Lower leg skin (tissue), 4 donors: ENCODE measurements at places on chromosomes 1 and 21.

DNA sequence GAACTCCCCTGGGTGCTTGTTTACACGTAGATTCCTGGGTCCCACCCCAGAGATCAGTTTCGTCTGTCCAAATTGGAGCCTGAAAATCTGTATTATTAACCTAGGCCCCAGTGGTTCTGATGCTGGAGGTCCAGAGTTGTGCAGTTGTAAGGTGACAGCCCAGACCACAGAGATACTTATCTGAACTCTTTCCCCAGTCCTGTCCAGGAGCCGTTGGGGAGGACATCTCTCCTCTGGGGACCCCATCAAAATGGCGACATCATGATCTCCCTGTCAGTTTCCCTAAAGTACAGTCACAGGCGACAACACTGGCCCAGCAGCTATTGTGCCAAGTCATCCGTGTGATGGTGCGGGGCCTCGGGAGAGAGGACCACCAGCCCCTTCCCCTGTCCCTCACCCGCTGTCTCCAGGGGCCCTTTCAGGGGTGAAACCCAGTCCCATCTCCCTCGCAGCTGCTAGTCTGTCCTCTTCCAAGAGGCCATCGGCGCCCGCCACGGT, 749 bp upstream of the EFHD2 start:
- DNase-seq = no peak

GRCh38 chr1:214244841-214245240, 36.1 kb upstream of the SMYD2 start:
- no peak for DNase-seq

- no peak for DNase-seq
Observed at GRCh38 chr1:85898861-85899260, 190.6 kb upstream of the ZNHIT6 start.

- DNase-seq = no peak
Observed at GRCh38 chr1:87151500-87152421, 176.9 kb upstream of the LMO4 start.

GRCh38 chr1:116097626-116098025, 13.6 kb upstream of the MAB21L3 start:
- DNase-seq = no peak

DNA sequence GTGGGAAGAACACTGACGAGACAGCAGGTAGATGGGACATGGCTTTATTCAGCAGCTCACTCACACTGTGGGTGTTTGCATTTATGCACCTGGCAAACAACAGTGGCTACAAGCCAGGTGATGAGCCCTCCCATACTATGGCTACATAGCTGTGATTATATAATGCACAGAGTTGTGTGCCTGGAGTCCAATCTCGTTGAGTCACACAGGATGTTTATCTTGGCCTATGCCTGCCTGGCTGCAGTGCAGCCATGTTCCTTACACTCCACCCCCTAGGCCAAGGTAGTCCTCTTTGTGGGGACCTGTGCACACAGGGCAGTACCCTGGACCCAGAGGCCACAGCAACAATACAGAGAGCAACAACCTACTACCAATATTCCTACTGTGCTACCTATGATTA, 1643.8 kb downstream of the MRPL39 start:
- no peak for DNase-seq

DNA sequence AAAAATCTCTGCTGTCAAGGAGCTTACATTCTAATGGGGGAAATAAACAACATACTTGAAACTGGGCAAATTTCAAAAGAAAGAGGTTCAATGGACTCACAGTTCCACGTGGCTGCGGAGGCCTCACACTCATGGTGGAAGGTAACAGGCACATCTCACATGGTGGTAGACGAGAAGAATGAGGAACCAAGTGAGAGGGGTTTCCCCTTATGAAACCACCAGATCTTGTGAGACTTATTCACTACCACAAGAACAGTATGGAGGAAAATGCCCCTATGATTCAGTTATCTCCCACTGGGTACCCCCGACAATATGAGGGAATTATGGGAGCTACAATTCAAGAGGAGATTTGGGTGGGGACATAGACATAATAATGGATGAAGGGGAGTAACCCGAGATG, 226.4 kb downstream of the ZP4 start:
- no peak for DNase-seq

GRCh38 chr1:186595969-186596368, 84.3 kb downstream of the PTGS2 start:
- no peak for DNase-seq

DNA sequence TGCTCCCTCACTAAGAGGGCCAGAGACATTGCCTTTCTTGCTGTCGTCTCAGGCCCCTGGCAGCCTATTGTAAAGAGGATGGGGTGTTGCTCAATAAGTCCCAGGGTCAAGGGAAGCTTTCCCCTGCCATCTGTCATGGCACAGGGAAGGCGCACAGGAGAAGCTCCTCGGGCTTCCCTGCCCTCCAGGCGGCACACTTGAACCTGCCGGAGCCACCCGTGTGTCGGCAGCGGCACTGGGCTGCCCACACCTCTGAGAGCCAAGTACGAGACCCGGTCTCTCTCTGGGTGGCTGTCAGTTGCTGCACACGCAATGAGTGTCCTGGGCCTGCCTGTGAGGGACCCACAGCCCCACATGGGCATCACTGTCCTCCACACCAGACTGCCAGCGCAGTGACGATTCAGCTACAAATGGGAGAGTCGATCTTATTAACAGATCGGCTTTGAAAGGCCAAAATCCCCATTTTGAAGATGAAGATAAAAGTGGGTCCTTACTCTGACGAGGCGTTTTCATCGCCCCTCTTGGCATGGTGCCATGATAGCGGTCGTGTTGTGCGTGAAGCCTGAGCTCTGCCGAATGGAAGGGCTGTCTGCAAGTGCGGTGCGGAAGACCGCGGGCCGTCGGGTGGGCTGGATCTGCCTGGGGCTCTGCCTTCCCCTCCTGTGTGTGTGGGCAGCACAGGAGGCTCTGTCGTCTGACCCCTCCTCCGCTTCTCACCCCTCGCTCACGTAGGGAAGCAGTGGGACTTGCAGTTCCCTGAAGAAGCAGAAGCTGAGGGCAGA, 29.2 kb upstream of the PDXK start:
- DNase-seq = no peak

DNA sequence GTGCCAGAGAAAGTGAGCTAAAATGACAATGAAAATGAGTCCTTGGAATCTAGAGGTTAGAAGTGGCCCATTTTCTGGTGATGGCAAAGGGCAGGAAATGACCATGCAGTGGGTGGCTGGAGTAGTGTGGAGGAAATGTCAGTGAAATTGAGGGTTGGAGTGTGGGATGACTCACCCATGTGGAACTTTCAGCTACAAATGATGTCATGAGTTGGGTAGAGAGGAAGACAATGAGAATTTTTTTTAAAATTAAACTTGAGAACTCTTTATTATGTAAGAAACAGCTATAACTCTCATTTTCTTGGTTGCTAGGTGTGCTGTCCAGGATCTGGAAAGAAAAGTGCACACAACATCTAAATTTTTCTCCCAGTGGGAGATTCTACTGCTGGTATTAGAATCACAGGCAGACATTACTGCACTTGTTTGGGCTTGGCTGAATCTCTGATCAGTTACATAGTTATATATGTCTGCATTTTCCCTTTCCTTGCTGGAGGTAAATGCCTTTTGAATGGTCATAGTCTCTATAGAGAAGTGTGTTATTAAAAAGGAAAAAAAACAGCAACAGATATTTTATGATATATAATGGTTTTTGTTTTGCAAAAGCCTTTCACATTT, 56.8 kb upstream of the GNG12 start:
- no peak for DNase-seq

GRCh38 chr1:2495546-2495945, 19.5 kb downstream of the PLCH2 start:
- DNase-seq = no peak

DNA sequence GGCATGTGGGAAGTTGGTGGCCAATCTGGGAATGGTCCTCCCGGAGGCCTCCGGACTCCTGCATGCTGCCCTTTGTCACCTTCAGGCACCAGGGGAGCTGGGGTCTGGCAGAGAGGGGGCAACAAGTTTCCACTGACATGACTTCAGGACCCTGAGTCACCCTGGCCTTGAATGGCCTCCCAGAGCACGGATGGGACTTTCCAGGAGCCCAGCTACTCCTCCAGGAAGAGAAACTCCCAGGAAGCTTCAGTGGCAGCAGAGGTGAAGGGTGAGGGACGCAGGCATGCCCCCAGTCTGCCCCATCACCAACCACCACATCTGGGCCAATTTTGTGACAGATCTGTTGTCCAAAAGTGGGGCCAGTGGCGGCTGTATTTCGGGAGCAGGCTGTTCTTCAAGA, 55.9 kb upstream of the WASF2 start:
- DNase-seq = no peak

- DNase-seq = no peak
Observed at GRCh38 chr1:13900583-13900982, 200.6 kb downstream of the PRDM2 start.

DNA sequence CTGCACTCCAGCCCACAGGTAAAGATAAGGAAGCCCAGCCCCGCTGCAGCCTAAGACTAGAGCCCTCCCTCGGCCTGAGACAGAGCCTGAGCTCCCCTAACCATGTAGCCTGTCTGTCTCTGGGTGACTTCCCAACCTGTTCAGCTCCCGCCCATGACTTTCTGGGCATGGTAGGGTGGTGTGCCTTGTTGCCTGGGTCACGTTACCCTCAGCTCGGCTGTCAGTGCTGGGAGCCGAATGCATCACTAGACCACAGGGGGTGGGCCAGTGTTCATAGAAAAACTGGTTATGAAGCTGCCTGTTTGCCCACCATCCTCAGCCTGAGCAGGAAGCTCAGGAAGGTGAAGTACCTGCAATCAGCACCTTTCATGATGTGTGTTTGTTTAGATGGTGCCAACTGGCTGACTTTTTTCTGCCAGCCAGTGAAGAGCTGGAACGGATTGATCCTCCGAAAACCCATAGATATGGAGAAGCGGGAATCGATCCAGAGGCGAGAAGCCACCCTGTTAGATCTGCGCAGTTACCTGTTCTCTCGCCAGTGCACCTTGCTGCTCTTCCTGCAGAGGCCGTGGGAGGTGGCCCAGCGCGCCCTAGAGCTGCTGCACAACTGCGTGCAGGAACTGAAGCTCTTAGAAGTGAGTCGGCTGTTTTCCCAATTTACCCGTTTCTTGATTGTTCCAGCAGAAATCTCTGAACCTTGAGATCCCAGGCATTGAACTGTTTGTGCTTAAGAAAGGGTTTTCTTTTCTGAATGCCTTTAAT, 43.9 kb upstream of the PWP2 start:
- DNase-seq = no peak

DNA sequence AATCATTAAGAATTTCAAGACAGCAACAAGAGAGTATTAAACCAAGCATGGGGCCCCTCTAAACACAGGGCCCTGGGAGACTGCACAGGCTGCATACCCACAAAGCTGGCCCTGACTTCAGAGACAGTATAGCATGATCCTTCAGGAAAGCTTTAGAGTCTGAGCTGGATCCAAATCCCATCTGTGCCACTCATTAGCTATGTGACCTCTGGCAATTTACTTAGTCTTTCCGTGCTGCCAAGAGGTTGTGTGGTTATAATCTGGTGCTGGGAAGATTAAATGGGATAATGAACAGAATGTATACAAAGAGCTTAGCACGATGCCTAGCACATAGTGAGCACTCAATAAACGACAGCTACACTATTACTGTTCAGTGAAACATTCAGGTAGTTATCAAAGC, 4.0 kb downstream of the PHC2 start:
- DNase-seq = no peak

DNA sequence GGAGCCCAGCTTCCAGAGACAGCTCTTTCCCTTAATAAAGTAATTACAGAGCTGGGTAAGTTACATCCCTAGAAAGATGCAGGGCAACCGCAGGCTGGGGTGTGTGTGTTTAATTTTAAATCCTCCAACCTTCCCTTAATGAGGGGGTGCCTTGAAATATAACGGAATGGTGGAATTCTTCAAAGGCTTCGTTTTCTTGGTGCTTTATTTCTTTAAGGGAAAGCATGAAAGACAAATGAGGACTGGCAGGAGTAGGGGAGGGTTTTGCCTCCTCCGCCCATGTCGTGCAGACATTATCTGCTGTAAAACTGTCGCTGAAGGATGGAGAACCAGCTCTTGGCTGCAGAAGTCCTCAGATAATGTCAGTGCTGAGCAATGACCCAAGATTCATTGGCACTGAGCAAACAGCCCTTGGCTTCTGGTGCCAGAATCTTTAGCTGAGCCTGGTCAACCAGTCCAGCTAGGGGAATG, 15.5 kb downstream of the SLC6A17 start:
- no peak for DNase-seq

DNA sequence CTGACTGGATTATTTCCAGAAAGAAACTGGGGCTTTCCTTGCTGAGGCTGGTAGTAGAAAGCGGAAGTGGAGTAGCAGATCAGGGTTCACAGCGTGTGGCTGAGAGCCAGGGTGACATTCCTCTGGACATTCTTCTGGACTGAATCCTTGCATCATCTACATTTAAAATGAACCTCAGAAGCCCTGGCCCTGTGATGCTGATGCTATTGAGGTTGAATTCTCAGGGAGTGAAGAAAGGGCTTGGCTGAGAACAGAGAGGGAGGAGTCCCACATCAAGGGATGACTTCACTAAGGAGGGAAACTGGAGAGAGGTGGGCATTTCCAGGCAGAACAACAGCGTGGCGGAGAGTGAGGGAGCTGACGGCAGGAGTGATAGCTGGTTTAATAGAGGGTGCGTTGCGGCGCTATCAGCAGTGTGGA, 102.3 kb upstream of the LMO4 start:
- DNase-seq = peak; percentile 24

- DNase-seq = no peak
Observed at GRCh38 chr1:44236490-44237272, 23.4 kb downstream of the DMAP1 start.

DNA sequence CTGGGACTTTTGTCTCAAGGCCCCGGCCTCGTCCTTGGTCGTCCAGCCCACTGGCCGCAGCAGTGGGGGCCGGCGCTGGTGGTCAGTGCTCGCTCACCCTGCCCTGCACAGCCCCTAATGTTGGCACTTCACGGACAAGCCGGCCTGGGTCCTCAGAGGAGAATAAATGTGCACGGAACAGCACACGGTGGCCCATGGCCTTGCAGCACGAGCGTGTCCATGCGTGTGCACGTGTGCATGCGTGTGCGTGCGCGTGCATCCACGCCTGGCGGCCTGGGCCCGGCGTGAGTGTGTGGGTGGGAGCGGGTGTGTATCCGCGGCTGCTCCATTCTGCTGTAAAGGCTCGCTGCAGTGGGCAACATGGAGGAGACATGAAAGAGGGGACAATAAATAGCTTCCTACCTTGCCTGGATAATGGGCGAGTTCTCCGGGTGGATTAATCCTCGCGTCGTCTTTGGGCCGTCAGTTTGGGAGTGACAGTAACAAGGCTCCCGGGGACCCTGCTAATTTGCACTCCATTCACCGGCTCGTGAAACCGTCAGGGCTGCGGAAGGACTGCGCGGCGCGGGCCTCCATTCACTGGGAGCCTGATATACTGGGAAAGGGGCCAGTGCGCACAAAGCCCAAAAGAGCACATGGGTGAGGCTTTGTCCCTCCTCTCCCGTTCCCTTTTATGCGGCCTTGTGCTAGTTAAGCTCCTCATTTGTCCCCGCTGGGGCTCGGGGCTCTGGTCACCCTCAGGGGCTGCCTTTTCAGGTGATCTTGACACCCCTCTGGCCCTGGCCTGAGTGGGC, 142.8 kb downstream of the PRDM16 start:
- DNase-seq = no peak

- DNase-seq = peak; percentile 28
Observed at GRCh38 chr1:17661546-17662157, 93.5 kb upstream of the ACTL8 start.

- no peak for DNase-seq
Observed at GRCh38 chr1:94416901-94417727, 1.1 kb upstream of the ABCD3 start.

- no peak for DNase-seq
Observed at GRCh38 chr1:36626435-36626834, 143.7 kb upstream of the CSF3R start.
